Stimulated activated CD4-positive, alpha-beta T cell treated with anti-CD3 and anti-CD28 coated beads, Interleukin-2, amount 100 ng/mL, for 48 hours (primary cell): ENCODE measurements at places on chromosomes 1 and 21.

DNA sequence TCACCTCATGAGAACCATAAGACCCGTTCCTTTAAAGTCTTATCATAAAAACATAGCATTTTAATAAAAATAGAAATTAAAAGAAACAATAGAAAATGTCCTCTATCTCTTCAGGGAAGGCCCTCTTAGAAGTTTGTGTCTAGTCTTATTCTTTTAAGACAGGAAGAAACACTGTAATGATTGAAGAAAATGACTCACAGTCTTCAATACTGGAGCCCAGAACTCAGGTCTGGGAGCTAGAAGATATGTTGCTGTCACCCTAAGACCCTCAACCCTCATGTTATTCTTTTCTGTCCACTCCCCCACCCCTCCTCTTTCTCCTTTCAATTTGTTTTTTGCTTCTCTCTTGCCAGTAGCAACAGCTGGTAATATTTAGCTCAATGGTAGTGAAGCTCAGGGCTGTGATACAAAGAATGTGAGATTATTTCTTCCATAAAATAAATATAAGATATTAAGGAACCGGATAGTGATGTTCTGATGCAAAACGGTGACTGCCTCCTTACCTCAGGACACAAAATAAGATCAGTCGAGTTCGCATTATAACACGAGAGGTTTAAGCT lies 12.0 kb downstream of the DUSP10 start:
- no peak for DNase-seq

DNA sequence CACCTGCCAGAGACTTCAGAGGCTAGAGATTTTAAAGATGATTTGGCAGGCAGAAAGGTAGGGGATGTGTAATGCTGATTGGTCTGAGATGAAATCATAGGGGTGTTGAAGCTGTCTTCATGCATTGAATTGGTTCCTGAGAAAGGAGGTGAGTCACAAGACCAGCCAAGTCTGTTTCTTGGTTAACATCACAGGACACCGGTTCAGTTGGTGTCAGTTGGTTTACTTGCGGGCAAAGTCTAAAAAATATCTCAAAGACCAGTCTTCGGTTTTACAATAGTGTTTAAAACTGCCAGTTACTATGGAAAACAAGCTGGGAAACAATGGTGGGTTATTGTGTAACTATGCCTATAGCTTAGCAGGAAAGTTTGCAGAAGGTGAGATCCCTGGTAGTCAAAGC lies 305.9 kb downstream of the BARHL2 start:
- no peak for DNase-seq

DNA sequence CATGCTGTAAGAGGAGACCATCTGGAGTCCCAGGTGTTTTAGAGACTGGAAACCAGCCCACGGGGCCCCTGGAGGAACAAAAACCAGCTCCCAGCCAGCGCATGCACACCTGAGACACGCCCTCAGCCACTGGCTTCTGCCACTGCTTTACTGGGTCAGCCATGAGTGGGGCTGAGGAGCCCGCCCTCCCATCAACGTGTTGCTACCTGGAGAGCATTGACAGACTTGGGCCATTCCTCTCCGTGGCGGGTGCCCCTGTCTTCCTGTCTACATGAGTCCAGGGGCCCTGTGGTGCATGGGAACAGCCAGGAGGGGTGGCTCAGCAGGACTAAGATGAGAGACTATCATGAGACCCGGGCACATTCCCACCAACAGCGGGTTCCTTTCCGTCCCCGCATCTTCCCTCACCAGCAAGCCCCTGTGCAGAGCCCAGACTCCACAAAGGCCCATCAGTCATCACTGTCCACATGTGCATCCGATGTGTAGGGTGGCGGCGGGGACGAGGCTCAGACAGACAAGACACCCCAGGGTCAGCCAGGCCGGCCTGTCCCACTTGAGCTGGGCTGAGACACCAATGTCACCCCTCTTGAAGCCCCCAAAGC lies 45.4 kb upstream of the POFUT2 start:
- no peak for DNase-seq

DNA sequence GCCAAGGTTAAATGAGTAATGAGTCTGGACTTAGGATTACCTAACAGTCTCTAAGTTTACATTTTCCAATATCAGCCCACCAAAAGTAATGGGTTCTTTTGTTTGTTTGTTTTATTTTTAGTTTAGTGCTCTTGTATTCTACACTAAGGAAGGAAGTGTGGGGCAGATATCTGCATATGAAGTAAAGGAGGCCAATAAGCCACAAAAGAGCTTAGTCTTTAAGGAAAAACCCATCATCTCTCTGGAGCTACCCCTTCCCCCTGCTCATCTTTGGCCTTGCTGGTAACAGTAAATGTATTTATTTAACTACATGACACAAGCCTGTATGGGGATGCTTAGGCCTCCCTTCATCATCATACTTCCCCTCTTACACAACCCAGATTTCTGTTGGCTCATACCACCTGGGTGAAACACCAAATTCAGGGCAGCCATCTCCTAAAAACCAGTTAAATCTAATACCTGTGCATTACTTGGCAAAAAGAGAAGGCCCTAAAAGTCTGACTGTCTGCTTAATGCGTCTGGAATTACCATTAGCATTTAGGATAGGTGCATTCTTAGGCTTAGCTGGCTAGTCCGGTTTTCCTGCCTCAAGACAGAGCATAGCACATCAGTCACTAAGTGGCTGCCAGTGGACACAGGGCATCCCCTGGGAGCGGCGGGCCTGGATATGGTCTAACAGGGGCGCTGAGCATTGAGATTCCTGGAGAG lies 96.8 kb upstream of the ADGRL2 start:
- no peak for DNase-seq

DNA sequence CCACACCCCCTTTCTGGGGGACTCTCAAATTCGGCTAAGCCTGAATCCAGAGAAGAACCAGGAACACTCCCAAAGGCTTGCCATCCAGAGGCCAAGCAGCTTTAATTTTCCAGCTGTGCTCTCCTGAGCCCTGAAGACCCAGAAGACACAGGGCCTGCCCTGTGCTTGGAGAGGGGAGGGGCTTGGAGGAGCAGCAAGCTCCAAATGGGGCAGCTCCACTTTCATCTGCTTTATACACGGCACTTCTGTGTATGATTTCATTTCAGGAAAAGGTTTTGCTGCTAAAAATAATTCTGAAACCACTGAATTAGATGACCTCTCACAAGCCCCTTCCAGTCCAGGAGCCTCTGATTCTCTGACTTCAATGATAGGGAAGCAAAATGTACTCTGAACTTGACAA lies 39.2 kb upstream of the CTTNBP2NL start:
- no peak for DNase-seq

- DNase-seq = no peak
Measured at GRCh38 chr1:4801192-4801924, 146.9 kb downstream of the AJAP1 start.

DNA sequence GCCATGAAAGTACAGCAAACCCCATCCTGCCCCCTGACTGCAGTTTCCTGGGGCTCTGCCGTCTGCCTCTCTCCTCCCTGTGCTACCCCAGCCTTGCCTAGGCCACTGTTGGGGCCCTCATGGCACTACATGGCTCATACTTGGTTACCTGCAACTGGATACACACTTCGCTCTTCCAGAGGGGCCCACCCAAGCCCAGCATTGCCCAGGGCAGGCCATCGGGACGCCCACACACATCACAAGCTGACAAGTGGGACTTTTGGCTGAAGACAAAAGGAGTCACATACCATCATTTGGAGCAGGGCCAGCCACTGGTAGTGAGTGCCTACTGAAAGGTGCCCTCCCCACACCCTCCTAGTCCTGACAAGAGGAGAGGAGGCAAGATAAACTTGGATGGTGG lies 82.8 kb downstream of the CD247 start:
- no peak for DNase-seq

DNA sequence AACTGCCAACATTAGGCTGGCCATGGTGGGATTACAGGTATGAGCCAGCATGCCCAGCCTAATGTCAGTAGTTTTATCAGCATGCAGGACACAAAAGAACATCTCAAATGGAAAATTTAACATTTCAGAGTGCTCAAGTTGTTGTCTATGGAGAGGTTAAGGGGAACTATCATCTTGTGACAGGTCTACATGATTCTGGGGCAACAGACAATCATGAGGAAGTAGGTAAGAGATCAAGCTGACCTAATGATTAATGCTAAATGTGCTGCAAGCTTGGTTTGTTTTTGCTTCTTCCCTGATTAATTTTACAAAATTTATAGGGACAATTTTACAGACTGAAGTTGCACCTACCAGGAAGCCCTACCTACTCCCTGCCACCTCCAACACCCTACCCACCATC lies 36.6 kb downstream of the FMO4 start:
- no peak for DNase-seq

DNA sequence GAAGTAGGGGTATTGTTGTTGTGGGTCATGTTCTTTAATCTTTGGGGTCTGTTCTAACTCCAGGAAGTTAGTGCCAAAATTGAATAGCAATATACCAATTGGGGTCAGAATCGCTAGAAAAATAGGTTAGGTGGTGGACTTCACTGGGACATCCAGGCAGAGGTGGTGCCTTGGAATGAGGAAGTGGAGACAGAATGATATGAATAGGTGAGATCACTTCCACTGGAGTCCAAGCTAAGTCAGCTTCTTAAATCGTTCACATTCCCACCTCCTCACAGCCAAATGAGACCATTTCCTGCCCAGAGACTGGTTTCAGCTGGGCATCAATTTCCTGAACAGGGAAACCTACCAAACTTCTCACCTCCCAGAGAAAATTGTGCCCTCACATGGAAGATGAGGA lies 137.8 kb upstream of the RAB4A start:
- no peak for DNase-seq

DNA sequence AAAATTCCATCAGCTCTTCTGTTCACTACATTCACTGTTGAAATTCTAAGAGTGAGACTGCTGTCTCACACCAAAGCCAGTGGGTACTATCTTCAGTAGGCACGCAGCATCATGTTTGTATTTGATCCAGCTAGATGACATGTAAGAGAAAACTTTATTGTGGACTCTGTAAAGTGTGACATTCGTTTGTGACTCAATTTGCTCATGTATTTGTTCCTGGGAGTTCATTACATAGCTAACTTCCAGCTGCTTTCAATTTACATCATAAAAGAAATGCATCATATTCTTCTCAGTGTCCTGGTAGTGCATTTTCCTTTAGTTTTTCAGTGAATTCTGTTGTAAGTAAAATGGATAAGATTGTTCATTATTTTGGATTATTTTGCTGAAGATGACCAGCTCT lies 31.4 kb downstream of the CTH start:
- no peak for DNase-seq

- no peak for DNase-seq
Measured at GRCh38 chr1:185593271-185593670, 140.9 kb upstream of the HMCN1 start.

GRCh38 chr1:29784276-29785136 lies 548.2 kb downstream of the PTPRU start:
- DNase-seq = no peak

GRCh38 chr1:18666317-18666920 lies 35.8 kb downstream of the PAX7 start:
- DNase-seq = no peak

GRCh38 chr1:92756537-92756936 lies 28.4 kb downstream of the EVI5 start:
- DNase-seq = no peak

DNA sequence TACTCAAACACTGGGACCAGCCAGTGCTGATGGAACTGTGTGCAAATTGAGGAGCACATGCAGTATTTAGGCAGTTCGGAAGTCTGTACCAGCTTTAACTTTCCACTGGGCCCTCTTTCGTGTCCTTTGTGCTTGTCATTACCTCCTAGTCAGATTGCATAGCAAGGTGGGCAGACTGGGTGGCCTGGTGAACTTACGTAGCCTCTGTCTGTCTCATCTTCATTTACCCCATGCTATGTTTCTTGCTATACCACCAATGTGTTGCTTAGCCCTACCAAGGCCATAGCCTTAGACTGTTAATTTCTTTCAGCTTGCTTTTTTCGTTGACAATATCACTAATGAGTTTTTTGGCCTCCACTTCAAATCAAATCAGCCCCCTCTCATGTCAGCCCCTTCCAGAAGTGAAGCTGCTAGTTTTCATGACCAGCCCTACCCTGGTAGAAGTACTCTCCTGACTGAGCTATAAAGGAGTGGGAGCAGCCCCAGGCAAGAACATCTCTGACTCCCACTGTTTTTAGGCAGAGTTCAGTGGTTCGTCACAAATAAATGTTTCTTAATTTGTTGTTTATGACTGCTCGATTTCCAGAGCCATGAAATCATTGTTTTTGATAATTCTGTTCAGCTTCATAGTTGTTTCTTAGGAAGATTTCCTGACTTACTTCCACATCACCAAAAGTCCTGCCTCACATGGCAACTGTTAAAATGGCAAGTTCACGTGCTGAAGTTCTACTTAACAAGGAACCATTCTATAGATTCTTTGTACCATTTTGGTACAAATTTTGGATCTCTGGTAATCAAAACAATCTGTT lies 19.3 kb downstream of the PRKACB start:
- DNase-seq = no peak

GRCh38 chr1:205972081-205972480 lies 28.8 kb upstream of the SLC26A9 start:
- no peak for DNase-seq

- DNase-seq = peak; percentile 48
Measured at GRCh38 chr1:154221278-154222001, 685 bp downstream of the UBAP2L start.

DNA sequence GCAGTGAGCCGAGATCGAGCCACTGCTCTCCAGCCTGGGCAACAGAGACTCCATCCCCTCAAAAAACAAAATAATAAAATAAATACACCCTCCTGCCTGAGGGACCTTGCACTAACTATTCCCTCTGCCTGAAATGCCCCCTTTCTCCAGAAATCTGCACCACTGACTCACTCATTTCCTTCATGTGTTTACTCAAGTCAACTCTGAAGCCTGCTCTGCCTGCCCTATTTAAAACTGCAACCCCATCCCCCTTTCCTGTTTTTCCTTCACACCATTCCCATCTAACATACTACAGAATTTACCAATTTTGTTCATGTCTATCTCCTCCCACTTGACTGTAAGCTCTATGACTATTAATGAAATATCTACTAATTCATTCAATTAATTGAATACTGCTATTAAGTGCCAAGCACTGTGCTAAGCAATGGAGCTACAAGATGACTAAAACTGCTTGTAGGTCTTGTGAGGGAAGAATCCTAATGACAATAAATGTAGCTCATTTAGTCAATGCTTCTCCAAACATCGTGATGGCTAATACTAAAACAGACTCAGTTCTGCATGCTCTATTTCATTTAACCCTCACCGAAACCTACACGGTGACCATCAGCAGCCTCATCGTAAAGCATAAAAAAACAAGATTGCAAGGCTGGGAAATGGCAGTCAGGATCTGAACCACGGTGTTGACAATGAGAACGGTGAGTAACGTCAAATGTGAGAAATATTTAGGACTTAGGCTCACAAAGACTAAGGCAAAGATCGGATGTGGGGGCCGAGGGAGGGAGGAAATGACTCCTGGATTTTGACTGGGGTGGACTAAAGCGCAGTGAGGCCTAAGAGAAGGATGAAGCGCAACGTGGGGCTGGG lies 749 bp upstream of the TMEM39B start:
- no peak for DNase-seq

DNA sequence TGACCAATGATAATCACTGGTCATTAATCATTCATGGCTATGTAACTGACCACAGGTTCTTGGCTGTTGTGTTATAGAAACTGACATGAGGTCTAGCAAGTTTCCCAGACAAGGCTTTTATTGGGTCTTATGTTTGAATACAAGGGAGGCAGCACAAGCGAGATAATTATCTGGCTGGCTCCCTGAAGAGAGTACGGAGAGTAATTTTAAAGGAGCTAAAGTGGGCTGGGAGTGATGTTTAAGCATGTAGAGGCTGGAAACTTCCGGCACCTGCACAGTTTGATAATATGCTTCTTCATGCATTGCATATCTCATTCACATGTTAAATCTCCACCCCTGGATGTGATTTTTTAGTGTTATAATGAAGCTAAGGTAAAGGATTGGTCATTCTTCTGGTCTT lies 116.2 kb upstream of the KCNK1 start:
- DNase-seq = no peak

GRCh38 chr1:82044111-82044510 lies 243.4 kb downstream of the ADGRL2 start:
- DNase-seq = no peak
